ENCODE measurements at places on chromosomes 5 and 9.

DNA sequence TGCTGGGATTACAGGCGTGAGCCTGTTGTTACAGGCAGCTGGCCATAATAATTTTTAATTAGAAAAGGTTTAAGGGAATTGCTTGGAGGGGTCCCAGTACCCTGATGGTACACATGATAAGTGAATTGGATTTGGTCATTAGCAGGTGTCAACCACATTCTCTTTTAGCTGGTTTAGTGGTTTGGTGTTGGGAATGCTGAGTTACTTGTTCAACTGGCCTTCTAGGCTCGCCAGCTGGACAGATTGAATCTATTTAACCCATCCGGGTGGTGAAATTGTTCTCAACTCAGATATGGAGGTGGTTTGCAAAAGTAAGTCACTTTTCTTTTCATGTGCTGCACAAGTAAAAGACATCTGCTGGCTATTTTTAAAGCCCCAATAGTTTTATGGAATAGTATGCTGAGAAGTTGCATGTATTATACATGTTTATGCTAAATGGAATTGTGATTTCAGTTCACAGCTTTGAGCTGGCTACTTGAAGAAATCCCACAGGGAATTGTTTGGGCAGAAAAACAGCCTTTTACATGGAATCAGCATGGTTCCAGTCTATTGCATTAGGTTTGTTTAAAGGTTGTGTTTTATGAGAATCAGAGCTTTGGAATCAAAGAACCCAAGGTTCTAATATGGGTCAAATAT, 149.8 kb upstream of the SLC28A3 start:
- no peak for DNase-seq

DNA sequence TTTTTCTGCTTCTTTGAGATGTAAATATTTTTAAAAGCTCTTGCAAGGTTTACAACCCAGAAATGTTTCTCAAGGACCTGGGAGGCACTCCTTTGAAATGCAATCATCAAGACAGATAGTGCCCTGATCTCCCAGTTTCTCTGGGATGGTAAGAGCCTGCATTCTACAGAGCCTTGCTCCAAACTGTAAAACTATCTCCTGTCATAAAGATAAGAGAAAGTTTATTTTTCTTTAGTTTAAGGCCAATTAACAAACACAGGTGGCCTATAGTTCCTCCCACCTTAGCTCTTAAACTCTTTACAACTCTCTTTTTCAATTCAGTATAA, 1231.1 kb upstream of the NUDT12 start:
- no peak for DNase-seq

GRCh38 chr5:152285764-152286163, 119.3 kb downstream of the NMUR2 start:
- no peak for DNase-seq

- DNase-seq = no peak
Observed at GRCh38 chr9:20808002-20808401, 123.9 kb downstream of the FOCAD start.

- DNase-seq = no peak
Observed at GRCh38 chr5:158718738-158719505, 380.8 kb downstream of the EBF1 start.

GRCh38 chr5:165620394-165620793, 2115.0 kb downstream of the MAT2B start:
- no peak for DNase-seq

DNA sequence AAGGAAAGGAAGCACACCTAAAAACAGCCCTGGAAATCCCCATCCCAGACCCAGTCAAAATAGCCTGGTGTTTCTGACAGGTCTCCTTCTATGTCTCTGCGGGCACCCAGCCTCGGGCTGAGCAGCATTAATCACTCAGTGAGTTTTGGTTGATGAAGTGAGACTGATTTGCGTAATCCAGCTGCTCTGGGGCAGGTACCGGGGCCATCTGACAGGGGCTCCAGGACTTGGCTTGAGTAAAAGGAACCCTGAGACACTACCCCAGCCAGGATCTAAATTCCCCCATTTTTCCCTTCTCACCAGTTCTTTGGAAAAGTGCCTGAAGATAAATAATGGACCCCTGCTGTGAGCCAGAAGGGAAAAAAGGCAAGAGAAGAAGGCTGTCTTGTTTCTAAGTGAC, 596 bp downstream of the SLC28A3 start:
- no peak for DNase-seq

GRCh38 chr9:84688956-84689355, 19.4 kb downstream of the NTRK2 start:
- no peak for DNase-seq

GRCh38 chr9:128635266-128636023, 21.2 kb downstream of the DYNC2I2 start:
- DNase-seq = peak; percentile 91

GRCh38 chr9:124394167-124394566, 21.1 kb downstream of the PSMB7 start:
- no peak for DNase-seq

- no peak for DNase-seq
Observed at GRCh38 chr9:37914701-37915358, 10.9 kb upstream of the SLC25A51 start.

DNA sequence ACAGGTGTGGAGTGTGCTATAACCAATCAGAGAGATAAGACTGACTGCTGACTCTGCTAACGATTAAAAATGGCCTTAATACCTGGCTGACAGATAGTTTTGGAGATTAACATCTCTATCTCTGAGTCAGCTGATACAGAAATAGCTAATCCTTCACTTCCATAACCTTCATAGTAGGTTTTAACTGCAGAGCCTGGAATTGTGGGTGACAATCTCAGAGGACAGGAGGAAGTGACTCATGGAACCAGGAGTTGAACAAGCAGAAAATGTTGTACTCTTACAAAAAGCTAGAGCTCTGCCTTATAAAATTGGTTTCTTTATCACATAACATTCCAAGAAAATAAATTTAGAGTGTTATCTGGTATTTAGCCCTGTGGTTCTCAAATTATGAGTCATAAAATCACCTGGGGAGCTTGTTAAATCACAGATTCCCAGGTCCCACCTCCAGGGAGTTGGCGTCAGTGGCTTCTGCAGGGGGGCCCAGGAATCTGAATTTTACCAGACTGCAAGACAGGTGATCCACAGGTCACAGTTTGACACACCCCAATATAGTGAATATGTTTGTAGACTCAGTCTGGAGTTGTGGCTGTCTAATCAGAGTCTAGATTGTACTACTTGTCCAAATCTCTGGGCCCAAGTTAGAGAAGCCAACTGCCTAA, 44.4 kb upstream of the AFAP1L1 start:
- DNase-seq = no peak

DNA sequence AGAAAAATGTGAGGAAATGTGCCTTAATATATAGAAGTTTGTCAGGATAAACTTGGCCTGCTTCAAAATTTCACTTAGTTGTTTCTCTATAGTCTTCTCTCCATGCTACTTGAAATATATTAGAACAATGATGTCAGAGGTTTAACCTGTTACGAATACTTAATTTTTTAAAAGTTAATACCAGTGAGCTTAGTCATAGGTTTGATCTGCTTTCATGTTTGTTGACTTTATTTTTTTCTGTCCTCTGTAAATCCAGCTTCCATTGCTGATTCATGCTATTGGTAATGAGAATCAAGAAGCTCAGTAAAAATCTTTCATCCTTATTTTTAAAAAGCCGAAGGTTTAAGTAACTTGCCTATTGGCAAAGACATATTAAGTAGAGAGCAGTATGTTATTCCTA, 27.9 kb downstream of the BDP1 start:
- DNase-seq = peak; percentile 42

DNA sequence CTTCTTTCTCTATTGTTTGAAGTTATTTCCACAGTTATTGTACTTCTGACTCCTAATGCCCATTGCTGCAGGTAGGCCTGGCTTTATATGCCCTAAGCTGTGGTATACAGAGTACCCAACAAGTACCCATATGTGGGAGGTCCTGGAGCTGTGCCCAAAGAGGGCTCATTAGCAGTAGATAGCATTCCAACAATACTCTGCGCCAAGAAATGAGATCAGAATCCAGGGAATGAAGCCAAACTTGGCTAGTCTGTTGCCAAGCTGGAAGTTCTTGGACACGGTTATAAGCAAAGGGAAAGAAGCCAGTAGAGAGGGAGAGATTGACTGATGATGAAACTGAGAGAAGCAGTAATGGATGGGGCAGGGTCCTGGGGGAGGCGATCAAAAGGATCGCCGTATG, 29.7 kb upstream of the FAM169A start:
- peak; percentile 52 for DNase-seq

DNA sequence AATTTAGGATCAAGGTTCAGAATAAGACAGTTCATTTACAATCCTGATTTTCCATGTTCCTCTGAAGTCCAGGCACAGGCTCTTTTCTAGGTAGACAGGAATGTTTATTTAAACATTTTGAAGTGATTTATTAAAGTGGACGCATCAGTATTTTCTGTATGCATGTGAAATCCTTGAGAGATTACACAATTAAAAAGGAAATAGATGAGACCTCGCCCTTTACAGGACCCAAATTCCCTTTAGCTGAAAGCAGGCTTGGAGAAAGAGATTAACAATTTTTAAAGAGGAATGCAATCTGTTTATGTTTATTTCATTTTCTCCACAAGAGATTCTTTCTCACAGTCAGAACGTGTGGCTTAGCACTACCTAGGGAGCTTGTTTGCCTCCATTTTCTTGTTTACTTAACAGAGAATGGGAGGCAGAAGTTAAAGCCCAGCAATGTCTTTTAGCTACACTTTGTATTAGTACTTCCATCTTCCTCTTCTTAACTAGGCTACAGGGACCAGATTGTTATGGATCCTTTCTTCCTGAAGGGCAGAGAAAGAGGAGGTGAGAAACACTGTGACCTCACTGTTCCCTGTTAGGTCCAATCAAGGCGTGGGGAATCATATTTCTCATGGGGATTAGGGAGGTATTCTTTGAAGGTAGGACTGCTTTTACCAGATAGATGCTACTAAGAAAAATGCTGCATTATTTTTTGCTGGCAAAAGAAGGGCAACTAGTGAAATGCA, 416.0 kb downstream of the SH3GL2 start:
- DNase-seq = no peak

GRCh38 chr5:59279979-59280378, 613.5 kb downstream of the PDE4D start:
- no peak for DNase-seq

GRCh38 chr5:107254214-107254901, 416.4 kb downstream of the EFNA5 start:
- no peak for DNase-seq

GRCh38 chr9:132609184-132609583, 26.8 kb downstream of the BARHL1 start:
- no peak for DNase-seq

DNA sequence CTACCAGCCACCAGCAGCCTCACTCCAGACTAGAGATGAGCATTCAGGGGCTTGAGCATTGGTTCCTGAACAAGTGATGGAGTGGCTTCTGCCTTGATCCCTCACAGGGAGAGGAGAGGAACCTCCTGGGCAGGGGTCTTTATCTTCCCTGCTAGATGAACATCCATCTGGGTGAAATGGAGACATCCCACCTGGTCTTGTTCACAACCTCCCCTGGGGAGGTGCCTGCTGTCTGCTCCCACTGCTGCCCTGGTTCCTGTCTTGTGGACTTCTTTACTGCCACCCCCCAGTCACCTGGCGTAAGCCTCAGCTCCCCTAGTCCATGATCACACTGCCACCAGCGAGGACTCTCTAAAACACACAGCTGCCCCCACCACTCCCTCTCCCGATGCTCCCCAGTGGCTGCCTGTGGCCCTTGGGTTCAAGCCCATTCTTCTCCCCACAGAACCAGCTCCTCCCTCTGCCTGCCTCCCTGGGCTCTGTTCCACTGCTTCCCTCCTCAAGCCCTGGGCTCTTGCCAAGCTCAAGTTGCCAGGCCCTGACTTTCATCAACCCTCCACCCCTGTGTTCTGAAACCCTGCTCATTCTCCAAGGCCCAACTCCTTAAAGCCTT, 51.5 kb downstream of the COL15A1 start:
- peak; percentile 49 for DNase-seq

DNA sequence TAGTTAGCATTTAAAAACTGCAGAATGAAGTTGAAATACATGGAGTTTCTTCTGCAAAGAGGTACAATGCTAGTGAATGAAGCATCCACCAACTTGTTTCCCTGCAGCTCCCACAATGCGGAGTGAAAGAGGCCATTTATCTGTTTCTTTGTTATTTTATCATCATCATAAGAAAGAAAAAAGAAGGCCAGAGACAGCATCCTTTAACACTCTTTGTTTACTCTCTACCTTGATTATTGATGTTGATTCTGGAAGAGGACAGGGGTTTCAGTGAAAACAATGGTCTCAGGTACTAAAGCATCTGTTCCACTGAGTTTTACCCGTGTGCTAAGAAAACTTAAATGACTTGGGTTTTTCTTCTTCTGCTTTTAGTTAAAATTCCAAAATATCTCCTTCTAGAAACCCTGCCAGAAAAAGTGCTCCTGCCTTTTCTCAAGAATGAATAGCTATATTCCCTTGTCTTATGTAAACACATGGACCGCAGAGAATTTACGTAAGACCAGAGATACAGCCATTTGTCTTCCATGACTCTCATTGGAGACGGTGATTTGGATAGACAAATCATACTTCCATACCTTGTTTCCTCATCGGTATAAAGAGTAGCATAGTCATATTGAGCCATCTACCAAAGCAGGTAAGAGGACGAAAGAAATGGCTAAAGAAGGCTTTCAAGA, 81.1 kb downstream of the EFNA5 start:
- no peak for DNase-seq

DNA sequence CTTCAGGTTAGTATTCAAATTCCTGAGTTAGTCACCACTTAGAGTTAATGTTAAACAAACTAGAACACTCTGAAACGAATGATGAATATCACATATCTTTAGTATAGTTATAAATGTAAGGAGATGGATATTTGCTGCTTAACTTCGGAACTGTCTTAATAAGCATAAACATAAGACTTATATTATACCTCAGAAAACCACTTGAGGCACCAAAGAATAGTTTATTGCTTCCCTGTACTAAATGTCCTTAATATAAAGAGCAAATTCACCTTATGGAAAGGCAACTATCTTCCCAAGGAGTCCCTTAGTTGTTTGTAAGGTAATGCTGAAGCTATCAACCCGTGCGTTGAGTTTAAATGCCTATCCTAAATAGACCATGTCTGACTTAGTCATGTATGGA, 300.0 kb upstream of the ADAMTSL1 start:
- DNase-seq = no peak

GRCh38 chr5:78594610-78595457, 53.7 kb downstream of the LHFPL2 start:
- DNase-seq = peak; percentile 91

GRCh38 chr9:36950389-36950788, 83.7 kb downstream of the PAX5 start:
- no peak for DNase-seq

GRCh38 chr5:165305596-165305995, 1800.2 kb downstream of the MAT2B start:
- no peak for DNase-seq

- no peak for DNase-seq
Observed at GRCh38 chr9:9855177-9856078, 757.4 kb downstream of the PTPRD start.

GRCh38 chr9:123622711-123623241, 266.8 kb downstream of the CRB2 start:
- DNase-seq = no peak
